ENCODE measurements at places on chromosomes 5 and 9.

- no peak for DNase-seq
Measured at GRCh38 chr5:168790002-168790635, 211.0 kb upstream of the PANK3 start.

DNA sequence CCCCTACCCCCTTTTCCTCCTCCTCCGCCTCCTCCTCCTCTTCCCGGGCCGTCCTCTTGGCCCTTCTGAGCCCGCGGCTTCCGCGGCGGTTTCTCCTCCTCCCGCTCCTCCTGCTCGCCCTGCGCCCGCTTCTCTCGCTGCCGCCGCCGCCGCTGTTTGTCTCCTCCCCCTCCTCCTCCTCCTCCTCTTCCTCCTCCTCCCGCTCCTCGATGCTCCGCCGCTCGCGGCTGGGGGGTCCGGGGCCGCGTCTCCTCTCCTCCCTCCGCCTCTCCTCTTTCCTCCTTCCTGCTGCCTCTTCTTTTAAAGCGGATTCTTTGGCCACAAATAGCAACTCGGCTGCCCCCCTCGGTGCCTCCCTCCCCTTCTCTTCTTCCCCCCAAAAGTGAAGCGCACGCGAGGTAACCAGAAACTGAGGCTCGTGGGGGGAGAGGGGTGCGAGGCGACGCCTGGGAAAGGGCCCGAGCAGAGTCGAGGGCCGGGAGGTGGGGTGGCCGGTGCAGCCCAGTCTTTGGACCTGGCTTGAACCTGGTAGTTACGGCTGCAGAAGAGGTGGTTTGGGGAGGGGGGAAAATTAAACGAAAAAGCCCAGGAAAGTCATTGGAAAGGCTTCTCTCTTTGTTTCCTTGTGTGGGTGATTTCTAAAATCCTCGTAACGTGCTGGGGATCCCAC, 1058.5 kb upstream of the DMAC1 start:
- DNase-seq: no peak

- no peak for DNase-seq
Measured at GRCh38 chr5:2801577-2802525, 50.4 kb upstream of the IRX2 start.

DNA sequence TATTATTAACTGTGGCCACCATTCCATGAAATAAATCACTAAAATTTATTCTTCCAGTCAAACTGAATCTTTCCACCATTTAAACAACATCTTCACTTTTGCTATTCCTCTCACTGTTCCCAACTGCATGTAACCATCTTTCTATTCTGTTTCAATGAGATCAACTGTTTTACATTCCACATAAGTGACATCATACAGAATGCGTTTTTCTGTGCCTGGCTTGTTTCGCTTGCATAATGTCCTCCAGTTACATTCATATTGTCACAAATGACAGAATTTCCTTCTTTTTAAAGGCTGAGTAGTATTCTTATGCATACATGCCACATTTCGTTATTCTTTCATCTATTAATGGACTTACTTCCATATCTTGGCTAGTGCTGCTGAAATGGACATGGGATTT, 738.2 kb downstream of the SEMA5A start:
- DNase-seq: no peak

GRCh38 chr9:121259935-121260334, 8.0 kb upstream of the GSN start:
- DNase-seq: no peak

DNA sequence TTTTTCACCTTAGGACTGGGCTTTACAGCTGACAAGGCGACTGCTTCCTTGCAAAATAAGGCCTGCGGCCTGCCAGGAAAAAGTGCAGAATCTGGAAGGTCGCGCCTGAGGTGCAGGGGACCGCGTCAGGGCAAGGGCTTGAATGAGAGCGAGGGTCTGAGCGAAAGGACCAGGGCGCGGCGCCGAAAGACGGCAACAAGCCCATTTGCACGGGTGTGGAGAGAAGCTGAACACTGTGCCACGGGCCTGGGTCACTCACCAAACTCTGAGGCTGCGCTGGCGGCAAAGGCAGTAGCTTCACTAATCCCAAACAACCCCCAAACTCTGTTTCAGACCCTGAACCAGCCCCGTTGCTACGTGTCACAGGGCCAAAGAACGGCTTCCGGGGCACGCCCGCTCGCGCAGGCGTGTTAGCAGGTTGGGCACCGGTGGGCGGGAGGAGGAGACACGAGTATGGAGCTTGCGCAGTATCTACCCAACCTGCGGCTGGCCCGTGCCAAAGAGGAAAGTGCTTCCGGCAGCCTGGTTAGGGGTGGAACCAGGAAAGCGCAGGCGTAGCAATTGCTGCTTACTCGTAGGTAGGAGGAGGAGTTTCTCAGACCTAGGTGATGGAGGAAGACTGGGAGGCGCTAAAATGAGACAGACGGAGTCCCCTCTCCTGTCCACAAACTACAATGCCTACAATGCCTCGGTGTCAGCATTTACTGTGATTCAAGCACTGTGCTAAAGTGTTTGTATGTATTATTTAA, at the start of the genes KCTD16 and YIPF5:
Gene KCTD16, plus strand, starts transcription at position 598 of the 749 bp plus-strand sequence.
Gene YIPF5, minus strand, starts transcription at position 384 of the 749 bp plus-strand sequence. CDS start 704 bp downstream, outside the sequence.
- DNase-seq: peak; percentile 97

DNA sequence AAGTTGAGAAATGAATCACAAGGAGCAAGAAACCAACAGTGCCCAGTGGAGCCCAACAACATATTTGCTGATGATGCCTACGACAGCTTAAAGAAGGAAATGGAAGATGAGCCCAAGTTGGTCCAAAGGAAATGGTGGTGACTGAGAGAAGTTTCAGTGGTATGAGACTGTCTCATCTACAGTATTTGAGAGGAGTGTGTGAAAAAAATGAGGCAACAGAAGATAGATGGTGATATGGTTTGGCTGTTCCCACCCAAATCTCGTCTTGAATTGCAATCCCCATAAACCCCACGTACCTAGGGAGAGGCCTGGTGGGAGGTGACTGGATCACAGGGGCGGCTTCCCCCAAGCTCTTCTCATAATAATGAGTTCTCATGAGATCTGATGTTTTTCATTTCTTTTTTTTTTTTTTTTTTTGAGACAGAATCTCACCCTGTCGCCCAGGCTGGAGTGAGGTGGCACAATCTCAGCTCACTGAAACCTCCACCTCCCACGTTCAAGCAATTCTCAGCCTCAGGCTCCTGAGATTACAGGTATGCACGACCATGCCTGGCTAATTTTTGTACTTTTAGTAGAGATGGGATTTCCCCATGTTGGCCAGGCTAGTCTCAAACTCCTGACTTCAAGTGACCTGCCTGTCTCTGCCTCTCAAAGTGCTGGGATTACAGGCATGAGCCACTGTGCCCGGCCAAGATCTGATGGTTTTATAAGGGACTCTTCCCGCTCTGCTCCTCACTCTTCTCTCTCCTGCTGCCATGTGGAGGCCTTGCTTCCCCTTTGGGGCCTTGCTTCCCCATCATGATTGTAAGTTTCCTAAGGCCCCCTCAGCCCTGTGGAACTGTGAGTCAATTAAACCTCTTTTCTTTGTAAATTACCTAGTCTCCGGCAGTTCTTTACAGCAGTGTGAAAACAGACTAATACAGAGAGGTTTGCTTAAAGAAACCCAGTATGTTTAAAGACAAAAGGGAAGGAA, 30.2 kb downstream of the EFCAB9 start:
- no peak for DNase-seq

DNA sequence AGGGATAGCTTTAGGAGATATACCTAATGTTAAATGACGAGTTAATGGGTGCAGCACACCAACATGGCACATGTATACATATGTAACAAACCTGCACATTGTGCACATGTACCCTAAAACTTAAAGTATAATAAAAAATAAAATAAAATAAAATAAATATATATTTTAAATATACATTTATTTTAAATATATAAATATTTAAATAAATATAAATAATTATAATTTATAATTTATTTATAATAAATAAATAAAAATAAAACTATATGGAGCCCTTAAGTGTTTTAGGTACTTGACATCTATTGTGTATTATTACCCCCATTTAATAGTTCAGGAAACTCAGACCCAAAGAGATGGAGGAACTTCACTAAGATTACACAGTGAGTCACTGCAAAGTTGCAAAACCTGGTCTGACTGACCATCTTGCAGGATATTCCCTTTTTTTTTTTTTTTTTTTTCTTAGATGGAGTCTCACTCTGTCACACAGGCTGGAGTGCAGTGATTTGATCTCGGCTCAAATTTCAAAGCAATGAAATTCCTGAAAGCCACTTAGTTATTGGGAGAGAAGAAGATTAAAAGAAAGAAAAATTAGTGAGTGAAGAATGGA, 5.8 kb upstream of the C5orf52 start:
- DNase-seq: peak; percentile 93

- no peak for DNase-seq
Measured at GRCh38 chr9:104923740-104924139, 4.2 kb downstream of the ABCA1 start.

- peak; percentile 28 for DNase-seq
Measured at GRCh38 chr5:30956251-30956650, 237.2 kb upstream of the CDH6 start.

DNA sequence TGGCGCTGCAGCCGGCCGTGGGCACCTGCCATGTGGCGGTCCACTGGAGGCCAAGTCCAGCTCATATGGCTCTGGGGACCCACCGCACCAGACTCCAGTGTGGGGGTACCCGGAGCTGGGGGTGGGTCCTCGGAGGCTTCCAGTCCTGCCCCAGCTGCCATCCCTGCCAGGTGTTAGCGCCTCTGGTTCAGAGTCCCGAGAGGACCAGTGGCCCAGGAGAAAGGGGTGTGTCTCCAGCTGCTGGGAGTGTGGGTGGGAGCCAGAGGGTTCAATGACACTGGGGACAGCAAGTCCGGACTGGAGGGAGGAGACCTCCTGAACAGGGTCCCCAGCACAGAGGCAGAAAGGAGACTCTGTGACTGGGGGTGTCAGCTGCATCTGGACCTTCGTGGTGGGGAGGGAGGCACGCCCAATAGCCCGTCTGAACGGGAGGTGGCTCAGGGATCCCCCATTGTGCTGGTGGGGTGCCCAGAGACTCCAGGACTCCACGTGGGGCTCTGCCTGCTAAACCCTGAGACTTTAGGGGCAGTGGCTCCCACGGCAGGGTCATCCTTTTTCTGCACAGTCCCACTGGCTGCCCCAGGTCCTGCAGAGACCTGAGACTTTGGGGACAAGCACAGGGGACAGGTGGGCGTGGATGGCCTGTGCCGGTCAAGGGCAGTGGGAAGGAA, 2.4 kb upstream of the AHRR start:
- DNase-seq: no peak

DNA sequence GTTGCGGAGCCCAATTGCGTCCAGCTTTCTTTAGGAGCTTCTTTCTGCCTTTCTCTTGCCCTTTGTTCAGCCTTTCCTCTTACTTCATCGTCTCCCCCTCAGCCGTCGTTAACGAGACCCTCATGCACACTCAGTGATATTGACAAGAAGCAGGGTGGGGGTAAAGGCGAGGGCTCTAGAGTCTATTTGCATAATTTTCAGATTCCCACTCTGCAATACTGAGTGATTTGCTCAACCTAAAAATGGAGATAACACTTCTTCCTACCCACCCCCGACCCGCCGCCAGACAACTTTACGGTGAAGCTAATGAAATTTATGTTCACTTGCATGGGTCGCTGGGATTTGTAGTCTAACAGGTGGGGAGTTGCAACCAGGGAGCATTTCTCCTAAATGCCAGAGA, 1.3 kb upstream of the TBC1D2 start:
- DNase-seq: no peak

- DNase-seq: peak; percentile 2
Measured at GRCh38 chr5:156396063-156396829, 69.3 kb downstream of the SGCD start.

DNA sequence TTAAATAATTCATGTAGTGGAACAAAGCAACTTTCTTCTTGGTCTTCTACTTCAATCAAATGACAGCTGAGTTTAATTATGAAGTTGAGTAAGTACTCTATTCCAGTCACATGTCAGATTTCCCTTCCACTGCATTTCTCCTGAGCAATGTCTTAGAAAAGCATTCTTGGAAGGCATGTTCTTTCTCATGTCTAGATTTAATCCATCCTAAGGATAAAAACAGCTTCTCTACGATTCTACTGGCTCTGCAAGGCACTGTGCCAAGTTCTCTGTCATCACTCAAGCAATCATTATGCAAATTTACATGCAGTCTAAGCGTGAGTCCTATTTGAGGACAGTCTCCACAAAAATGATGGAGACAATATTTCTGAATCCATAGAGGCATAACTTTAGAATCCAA, 142.4 kb downstream of the YIPF5 start:
- DNase-seq: peak; percentile 19

DNA sequence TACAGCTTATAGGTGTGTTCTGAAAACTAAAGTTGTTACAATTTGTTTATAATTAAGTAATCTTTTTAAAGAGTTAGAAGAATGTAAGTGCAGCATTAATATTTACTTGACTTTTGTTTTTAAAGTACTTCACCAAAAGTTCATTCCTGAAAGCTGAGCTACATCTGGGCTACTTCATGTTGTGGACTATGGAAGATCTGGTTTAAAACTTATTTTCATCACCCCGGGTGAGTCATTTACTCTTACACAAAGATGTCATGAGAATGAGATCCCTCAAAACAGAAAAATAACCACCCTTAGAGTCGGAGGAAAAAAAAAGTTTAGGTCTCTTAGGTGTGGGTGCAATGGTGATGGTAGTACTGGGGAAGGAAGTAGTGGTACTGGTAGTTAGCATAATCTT, 5.1 kb downstream of the POU5F2 start:
- no peak for DNase-seq

- no peak for DNase-seq
Measured at GRCh38 chr5:3181671-3182070, 414.0 kb upstream of the IRX1 start.

DNA sequence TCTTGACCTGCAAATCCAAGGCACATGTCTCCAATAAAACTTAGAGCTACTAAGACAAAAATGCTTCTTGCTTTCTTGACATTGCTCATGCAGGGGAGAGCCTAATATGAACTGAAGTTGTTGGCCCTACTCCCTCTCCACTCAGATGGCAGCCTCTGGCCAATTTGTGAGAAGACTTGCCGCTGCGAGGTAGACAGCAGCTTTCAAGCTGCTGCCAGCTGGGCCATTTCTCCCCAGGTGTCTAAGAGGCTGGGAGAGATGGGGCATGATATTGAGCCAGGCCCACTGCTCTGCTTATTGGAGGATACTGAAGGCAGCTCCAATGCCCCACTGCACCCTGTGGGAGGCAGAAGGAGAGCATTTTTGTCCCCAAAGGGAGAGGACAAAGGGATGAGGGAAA, 380.5 kb downstream of the RASEF start:
- DNase-seq: no peak

DNA sequence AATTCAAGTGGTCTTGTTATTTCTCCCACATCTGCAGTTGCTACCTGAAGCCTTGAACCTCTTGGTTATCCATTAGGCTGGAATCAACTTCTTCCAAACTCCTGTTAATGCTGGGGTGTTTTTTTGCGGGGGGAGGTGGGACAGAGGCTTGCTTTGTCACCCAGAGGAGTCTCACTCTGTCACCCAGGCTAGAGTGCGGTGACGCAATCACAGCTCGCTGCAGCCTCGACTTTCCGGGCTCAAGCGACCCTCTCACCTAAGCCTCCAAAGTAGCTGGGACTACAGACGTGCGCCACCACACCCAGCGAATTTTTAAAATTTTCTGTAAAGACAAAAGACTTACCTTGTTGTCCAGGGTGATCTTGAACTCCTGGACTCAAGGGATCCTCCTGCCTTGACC, 4.4 kb downstream of the SCGB3A1 start:
- DNase-seq: no peak

DNA sequence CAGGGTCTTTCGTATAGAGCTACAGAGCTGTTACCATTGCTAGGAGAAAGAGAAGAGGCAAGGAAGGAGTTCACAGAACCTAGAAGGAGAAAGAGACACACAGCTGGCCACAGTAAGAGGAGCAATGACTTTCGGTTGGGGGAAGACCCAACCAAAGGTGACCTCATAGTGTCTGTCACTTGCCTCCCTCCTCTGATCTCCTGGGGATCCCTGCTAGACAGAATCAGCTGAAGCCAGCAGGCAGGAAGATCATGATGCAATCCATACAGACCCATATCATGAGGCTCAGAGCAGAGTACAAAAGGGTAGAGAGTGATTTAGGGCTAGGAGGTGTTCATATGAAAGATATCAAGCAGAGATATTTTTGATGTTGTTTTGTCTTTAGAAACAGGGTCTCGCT, 26.0 kb upstream of the EPB41L4B start:
- no peak for DNase-seq
